Activated CD8-positive, alpha-beta memory T cell treated with anti-CD3 and anti-CD28 coated beads, Interleukin-2, amount 50 U/mL, for 48 hours (primary cell): ENCODE measurements at places on chromosomes 12 and 14.

DNA sequence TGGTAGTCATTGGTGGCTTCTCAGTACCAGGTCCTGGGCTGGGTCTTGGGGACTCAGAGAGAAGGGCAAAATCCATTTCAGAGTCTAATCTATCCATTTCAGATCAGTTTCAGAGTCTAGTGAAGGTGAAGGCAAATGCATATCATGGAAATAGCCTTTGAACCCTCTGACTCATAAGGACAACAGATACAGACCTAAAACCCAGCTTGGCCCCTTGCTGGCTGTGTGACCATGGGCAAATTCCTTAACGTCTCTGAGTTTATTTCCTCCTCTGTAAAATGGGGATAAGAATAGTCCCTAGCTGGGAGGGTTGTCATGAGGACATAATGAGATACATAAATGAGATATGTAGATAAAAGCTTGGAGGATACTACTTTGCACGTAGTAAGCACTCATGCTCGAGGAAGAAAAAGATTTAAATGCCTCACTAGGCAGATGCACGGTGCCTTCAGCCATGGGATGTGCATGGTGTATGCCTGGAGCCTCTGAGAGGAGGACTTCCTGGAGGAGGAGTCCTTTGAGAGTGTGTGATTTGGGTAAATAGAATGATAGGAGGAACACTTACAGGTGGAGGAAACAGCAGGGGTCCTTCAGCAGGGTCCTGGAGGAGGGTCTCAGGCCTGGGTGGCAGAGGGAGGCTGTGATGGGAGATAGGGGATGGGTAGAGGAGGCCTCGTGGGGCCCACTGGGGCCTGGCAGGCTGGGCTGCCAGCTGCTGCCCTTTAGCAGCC is 8.0 kb downstream of the DTX1 start:
- no peak for DNase-seq

DNA sequence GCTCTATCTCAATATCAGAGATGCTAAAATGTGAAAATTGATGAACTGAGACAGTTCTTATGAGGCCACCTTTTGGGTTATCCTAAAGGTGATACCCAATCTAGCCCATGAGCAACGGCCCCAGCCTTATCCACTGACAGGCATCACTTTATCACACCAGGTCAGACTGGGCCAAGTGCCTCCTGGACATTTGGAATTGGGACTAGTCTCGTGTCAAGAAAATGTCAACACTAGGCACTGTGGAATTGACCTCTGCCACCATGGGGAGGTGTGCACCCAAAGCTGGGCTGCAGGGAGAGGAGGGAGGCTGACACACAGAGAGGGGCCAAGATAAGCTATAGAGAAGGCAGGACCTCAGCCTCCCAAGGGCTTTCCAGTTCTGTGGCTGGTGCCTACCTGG is 78.5 kb upstream of the ZFP36L1 start:
- no peak for DNase-seq

- DNase-seq = no peak
These were observed 533.9 kb downstream of the VRK1 start for GRCh38 chr14:97331058-97331457.

DNA sequence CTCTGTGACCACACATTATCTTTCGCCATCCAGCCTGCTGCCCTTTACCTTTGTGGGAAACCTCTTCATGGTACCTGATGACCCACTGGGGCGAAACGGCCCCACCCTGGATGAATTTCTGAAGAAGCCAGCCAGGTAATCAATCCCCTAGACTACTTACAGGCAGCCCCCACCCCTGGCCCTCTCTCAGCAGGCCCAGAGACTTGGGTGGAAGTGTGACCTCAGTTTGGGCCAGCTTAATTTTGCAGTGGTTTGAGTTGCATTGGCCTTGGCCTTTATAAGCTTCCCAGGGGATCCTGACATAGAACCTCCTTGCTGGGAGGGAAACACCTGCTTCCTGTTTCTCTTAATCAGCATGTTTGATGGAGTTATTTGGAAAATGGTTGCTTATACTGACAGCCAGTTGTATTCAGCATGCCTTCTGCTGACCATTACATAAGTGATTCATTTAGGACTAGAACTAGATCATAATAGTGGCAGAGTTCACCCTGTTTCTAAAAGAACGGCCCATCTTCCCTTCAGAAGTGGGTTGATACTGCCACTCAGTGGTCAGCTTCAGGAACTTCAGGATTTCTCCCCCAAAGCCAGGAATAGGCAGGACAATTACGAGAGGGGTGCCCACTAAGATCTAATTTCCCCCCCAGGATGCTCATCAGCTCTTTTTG is 6.1 kb downstream of the SDR39U1 start:
- no peak for DNase-seq

- DNase-seq = peak; percentile 77
These were observed 22.4 kb upstream of the PDE1B start for GRCh38 chr12:54526812-54527630.

- DNase-seq = no peak
These were observed 40.4 kb downstream of the MMAB start for GRCh38 chr12:109532721-109533486.

DNA sequence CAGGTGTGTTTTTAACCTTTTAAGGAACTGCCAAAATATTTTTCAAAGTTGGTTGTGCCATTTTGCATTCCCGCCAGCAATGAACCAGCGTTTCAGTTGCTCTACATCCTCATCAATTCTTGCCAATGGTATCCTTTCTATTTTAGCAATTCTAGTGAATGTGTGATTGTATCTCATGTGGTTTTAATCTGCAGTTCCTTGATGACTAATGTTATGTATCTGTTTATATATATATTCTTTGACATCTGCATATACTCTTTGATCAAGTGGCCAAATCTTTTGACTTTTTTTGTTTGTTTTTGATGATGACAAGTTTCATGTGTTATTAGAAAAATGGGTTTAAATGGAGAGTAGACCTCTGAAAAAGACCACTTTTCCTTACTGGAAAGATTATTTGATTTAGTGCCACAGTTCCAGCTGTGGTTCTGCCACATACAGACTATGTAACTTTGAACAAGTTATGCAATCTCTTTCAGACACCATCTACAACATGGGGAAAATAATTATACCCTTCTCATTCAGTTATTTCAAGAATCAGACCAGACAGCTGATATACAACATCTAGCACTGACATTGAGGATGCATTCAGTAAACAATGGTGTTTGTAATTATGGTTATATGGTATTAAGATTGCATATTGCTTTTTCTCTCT is 146.3 kb upstream of the CNOT2 start:
- no peak for DNase-seq
